SJSA1 (cell line): ENCODE measurements at places on chromosomes 2 and 18. TPM values are rescaled to one million over a fixed set of nuclear protein-coding genes. Genes with fewer than 3 reads are reported as not detected.

The IL1RN gene
- not detected in 2 replicates for total RNA-seq

The NTSR2 gene
- not detected in 2 replicates for total RNA-seq

The ACMSD gene
- not detected in 2 replicates for total RNA-seq

The ZNF385B gene
- not detected in 2 replicates for total RNA-seq

The DSC1 gene
- not detected in 2 replicates for total RNA-seq

The TTC31 gene
- 19.8 and 22.9 TPM in 2 replicates for total RNA-seq

The TGFA gene
- 0.42 and 1.4 TPM in 2 replicates for total RNA-seq

The PHOSPHO2 gene
- total RNA-seq, result 1.9 TPM in 2 replicates

The PROC gene
- total RNA-seq, result 0.63 TPM in 1 of 2 replicates, not detected in the other

The ANKRD36C gene
- total RNA-seq, result 12.0 and 22.4 TPM in 2 replicates

The CYRIA gene
- 1.00 and 1.7 TPM in 2 replicates for total RNA-seq

The PROKR1 gene
- 0.03 TPM in 1 of 2 replicates, not detected in the other for total RNA-seq

The TLX2 gene
- not detected in 2 replicates for total RNA-seq

The OSR1 gene
- total RNA-seq, result 1.9 and 2.2 TPM in 2 replicates

The AOX1 gene
- 5.8 and 19.5 TPM in 2 replicates for total RNA-seq

The COLEC12 gene
- 58.8 and 111 TPM in 2 replicates for total RNA-seq

The TANK gene
- 67.5 and 106 TPM in 2 replicates for total RNA-seq

The DNER gene
- 0.05 TPM in 1 of 2 replicates, not detected in the other for total RNA-seq

The FABP1 gene
- total RNA-seq, result not detected in 2 replicates

The MYO5B gene
- 0.97 and 3.4 TPM in 2 replicates for total RNA-seq
